ENCODE measurements at places on chromosomes 2 and 18. TPM values are rescaled to one million over a fixed set of nuclear protein-coding genes. Genes with fewer than 3 reads are reported as not detected.

- no peaks in the 10 kb centered on the region for H3K4me1 ChIP-seq
- no peak overlapping the region for H3K4me3 ChIP-seq
- no peaks in the 10 kb centered on the region for H3K27me3 ChIP-seq
- no peak overlapping the region for H3K27ac ChIP-seq
Observed at GRCh38 chr2:236547725-236548124, 21.9 kb upstream of the ACKR3 start.

- no peak overlapping the region for H3K4me3 ChIP-seq
- H3K36me3 ChIP-seq: no peaks in the 10 kb centered on the region
- H3K27me3 ChIP-seq: no peaks in the 10 kb centered on the region
Observed at GRCh38 chr2:221034973-221035372, 537.1 kb downstream of the EPHA4 start.

DNA sequence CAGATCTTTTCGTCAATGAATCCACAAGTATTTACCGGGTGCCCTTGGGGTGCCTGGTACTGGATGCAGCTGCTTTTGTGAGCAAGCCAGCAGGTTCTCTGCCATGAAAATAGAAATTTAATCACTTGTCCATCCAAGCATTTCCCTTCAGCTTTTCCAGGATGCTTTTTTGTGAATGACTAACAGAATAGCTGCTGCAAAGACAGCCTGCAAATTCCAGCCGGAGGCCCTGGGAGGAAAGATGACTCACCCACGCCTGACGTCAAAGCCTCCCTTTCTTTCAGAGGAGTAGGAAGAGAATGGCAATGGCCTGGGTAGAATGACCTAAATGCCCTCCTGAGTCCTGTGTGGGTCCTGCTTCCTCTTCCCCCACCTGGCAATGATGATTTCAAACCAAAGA lies 111.9 kb downstream of the AP1S3 start:
- DNase-seq: no peak
- H3K4me1 ChIP-seq: no peaks in the 10 kb centered on the region
- H3K27me3 ChIP-seq: no peaks in the 10 kb centered on the region
- no peaks in the 10 kb centered on the region for H3K36me3 ChIP-seq
- H3K27ac ChIP-seq: no peak overlapping the region
- no peak overlapping the region for H3K4me3 ChIP-seq

DNA sequence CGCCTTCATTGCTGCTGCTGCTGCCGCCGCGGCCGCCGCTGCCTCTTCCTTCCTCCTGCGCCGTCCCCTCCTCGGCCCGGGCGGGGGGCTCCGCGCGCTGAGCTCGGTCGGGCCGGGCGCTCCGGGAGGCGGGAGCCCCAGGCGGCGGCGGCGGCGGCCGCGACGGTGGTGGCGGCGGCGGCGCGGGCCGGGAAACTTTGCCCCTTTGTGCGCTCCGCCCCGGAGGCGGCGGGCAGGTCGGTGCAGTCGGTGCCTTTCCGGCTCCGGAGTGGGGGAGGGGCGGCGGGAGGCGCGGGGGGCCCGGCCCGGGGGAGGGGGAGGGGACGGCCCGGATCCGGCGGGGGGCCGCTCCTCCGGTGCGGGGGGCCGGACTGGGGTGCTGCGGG lies 205 bp downstream of the TET3 start:
- no peak overlapping the region for H3K4me3 ChIP-seq
- H3K27ac ChIP-seq: no peak overlapping the region
- no peaks in the 10 kb centered on the region for H3K36me3 ChIP-seq
- H3K4me1 ChIP-seq: peaks cover 63% of the 10 kb centered on the region
- H3K27me3 ChIP-seq: no peaks in the 10 kb centered on the region

- no peak for DNase-seq
- no peaks in the 10 kb centered on the region for H3K27me3 ChIP-seq
- H3K4me1 ChIP-seq: no peaks in the 10 kb centered on the region
- H3K36me3 ChIP-seq: peaks cover 9% of the 10 kb centered on the region
- H3K27ac ChIP-seq: no peak overlapping the region
Observed at GRCh38 chr18:26046419-26047077, 43.9 kb downstream of the SS18 start.

GRCh38 chr2:241001413-241002274 lies 3.2 kb downstream of the SNED1 start:
- no peaks in the 10 kb centered on the region for H3K36me3 ChIP-seq
- H3K27me3 ChIP-seq: no peaks in the 10 kb centered on the region
- peaks cover 43% of the 10 kb centered on the region for H3K4me1 ChIP-seq
- no peak overlapping the region for H3K4me3 ChIP-seq
- no peak overlapping the region for H3K27ac ChIP-seq

- no peaks in the 10 kb centered on the region for H3K4me1 ChIP-seq
- no peak for DNase-seq
- no peaks in the 10 kb centered on the region for H3K36me3 ChIP-seq
- H3K27ac ChIP-seq: no peak overlapping the region
- H3K4me3 ChIP-seq: no peak overlapping the region
Observed at GRCh38 chr2:173456960-173457359, 102.3 kb downstream of the CDCA7 start.

- peak overlapping the region; percentile 44 for H3K27ac ChIP-seq
- DNase-seq: no peak
- H3K36me3 ChIP-seq: no peaks in the 10 kb centered on the region
- no peaks in the 10 kb centered on the region for H3K27me3 ChIP-seq
- peaks cover 29% of the 10 kb centered on the region for H3K4me1 ChIP-seq
Observed at GRCh38 chr2:176383836-176384442, 114.7 kb downstream of the MTX2 start.

- no peak for DNase-seq
- peak overlapping the region; percentile 91 for H3K27ac ChIP-seq
- peaks cover 9% of the 10 kb centered on the region for H3K4me1 ChIP-seq
- no peaks in the 10 kb centered on the region for H3K27me3 ChIP-seq
Observed at GRCh38 chr2:96538487-96539214, 2.1 kb downstream of the ARID5A start.

GRCh38 chr2:120552800-120553481 lies 182.7 kb upstream of the GLI2 start:
- peak overlapping the region; percentile 78 for H3K27ac ChIP-seq
- no peaks in the 10 kb centered on the region for H3K36me3 ChIP-seq
- no peaks in the 10 kb centered on the region for H3K27me3 ChIP-seq
- H3K4me3 ChIP-seq: no peak overlapping the region
- peaks cover 33% of the 10 kb centered on the region for H3K4me1 ChIP-seq
- peak; percentile 79 for DNase-seq

GRCh38 chr2:65025453-65026123 lies 30.6 kb upstream of the CEP68 start:
- H3K4me3 ChIP-seq: no peak overlapping the region
- peaks cover 19% of the 10 kb centered on the region for H3K4me1 ChIP-seq
- DNase-seq: no peak
- H3K27me3 ChIP-seq: no peaks in the 10 kb centered on the region
- no peak overlapping the region for H3K27ac ChIP-seq

- H3K27me3 ChIP-seq: no peaks in the 10 kb centered on the region
- peaks cover 9% of the 10 kb centered on the region for H3K36me3 ChIP-seq
- no peak overlapping the region for H3K4me3 ChIP-seq
- H3K4me1 ChIP-seq: no peaks in the 10 kb centered on the region
- DNase-seq: no peak
Observed at GRCh38 chr2:232971744-232972143, 41.3 kb downstream of the NGEF start.

GRCh38 chr2:240512666-240513535 lies 44.9 kb downstream of the ANKMY1 start:
- H3K4me1 ChIP-seq: no peaks in the 10 kb centered on the region
- peak; percentile 26 for DNase-seq

- no peaks in the 10 kb centered on the region for H3K4me1 ChIP-seq
Observed at GRCh38 chr2:54158311-54158710, 42.9 kb downstream of the ACYP2 start.

DNA sequence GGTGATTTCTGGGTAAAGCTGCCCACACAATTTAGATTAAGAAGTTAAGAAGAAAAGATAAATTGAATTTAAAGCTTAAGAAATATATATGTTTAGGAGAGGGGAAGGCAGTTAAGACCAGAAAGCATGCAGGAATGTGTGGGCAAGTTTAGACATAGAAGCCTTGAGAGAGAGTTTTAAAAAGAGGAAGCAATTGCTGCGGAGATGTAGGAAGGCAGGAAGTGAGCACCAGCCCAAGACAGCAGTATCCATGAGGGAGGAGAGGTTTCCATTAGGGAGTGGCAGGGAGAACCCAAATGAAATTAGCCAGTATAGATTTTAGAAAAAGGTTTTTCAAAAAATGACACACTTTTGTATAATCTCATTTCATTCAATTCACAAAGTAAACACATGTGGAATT lies 24.3 kb downstream of the DSC2 start:
- H3K36me3 ChIP-seq: peaks cover 20% of the 10 kb centered on the region
- no peak overlapping the region for H3K27ac ChIP-seq
- H3K27me3 ChIP-seq: no peaks in the 10 kb centered on the region
- no peaks in the 10 kb centered on the region for H3K4me1 ChIP-seq
- no peak for DNase-seq
- H3K4me3 ChIP-seq: no peak overlapping the region

- peak; percentile 32 for DNase-seq
- no peaks in the 10 kb centered on the region for H3K4me1 ChIP-seq
- H3K36me3 ChIP-seq: no peaks in the 10 kb centered on the region
- no peak overlapping the region for H3K4me3 ChIP-seq
Observed at GRCh38 chr2:8424997-8425900, 256.6 kb upstream of the ID2 start.

DNA sequence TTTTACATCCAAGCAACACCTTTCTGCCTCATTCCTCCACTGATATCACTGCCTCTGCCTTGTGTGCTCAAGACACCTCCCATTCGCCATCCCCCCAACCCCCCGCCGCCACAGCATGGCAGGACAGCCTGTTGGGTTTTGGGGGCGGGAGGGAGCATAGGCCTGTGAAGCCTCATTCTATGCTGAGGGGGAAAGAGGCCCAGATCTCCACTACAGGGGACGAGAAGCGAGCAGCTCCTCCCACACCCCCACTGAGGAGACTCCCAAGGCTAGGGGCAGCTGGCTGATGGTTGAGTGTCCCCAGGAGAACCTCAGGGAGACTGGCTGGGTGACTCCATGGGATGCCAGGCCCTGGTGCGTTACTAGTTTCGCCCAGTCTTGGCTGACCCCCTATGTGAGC lies 214.3 kb upstream of the SIX2 start:
- no peak overlapping the region for H3K27ac ChIP-seq
- H3K36me3 ChIP-seq: no peaks in the 10 kb centered on the region
- H3K27me3 ChIP-seq: no peaks in the 10 kb centered on the region

- no peak overlapping the region for H3K27ac ChIP-seq
- H3K4me3 ChIP-seq: no peak overlapping the region
- no peak for DNase-seq
- no peaks in the 10 kb centered on the region for H3K27me3 ChIP-seq
- H3K4me1 ChIP-seq: no peaks in the 10 kb centered on the region
Observed at GRCh38 chr2:222169346-222169745, 129.5 kb downstream of the PAX3 start.

- no peaks in the 10 kb centered on the region for H3K27me3 ChIP-seq
- peak overlapping the region; percentile 27 for H3K4me3 ChIP-seq
- peaks cover 37% of the 10 kb centered on the region for H3K4me1 ChIP-seq
- DNase-seq: no peak
- no peaks in the 10 kb centered on the region for H3K36me3 ChIP-seq
- H3K27ac ChIP-seq: peak overlapping the region; percentile 96
Observed at GRCh38 chr2:234880551-234881211, 71.1 kb upstream of the SH3BP4 start.

- H3K36me3 ChIP-seq: no peaks in the 10 kb centered on the region
- H3K4me1 ChIP-seq: no peaks in the 10 kb centered on the region
- no peak for DNase-seq
Observed at GRCh38 chr2:121866789-121867188, 111.3 kb downstream of the TSN start.

- no peak for DNase-seq
- H3K27ac ChIP-seq: no peak overlapping the region
- no peaks in the 10 kb centered on the region for H3K27me3 ChIP-seq
- no peaks in the 10 kb centered on the region for H3K36me3 ChIP-seq
- no peaks in the 10 kb centered on the region for H3K4me1 ChIP-seq
Observed at GRCh38 chr2:127142663-127143630, 36.0 kb upstream of the BIN1 start.

DNA sequence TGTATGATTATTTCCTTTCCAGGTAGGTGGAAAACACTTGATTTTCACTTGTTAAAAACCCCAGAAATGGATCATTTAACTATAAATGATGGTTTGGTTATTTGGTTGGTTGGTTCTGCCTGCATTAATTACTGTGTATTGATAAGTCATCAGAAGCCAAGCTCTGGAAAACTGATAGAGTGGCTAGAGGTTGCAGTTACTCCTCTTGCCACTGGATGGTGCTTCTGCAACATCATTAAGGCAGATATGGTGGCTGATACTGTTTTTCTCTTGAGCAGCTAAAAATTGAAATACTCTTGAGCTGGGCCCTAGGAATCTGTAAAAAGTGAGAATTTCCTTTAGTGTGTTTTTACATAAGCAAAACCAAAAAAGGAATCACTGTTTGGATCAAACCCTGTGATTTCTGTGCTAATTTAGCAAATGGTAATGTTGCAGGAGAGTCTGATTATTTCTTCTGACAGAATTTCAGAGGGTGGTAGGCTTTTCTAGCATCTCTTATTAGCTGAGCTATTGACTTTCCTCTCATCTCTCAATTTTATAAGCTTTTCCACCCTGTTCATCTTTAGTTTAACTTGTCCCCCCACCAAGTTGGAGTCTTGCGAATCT lies 54.3 kb downstream of the RAB10 start:
- H3K36me3 ChIP-seq: no peaks in the 10 kb centered on the region
- no peak overlapping the region for H3K4me3 ChIP-seq
- H3K4me1 ChIP-seq: peaks cover 3% of the 10 kb centered on the region
- no peaks in the 10 kb centered on the region for H3K27me3 ChIP-seq
- no peak overlapping the region for H3K27ac ChIP-seq

- H3K36me3 ChIP-seq: no peaks in the 10 kb centered on the region
- H3K4me1 ChIP-seq: no peaks in the 10 kb centered on the region
- DNase-seq: no peak
- H3K4me3 ChIP-seq: no peak overlapping the region
- no peak overlapping the region for H3K27ac ChIP-seq
Observed at GRCh38 chr18:37578886-37579513, 13.4 kb upstream of the CELF4 start.

TXNDC2 gene
- 0.09 TPM for total RNA-seq

CRYBA2 gene
- not detected for total RNA-seq

HOXD8 gene
- total RNA-seq: 0.19 TPM

TPGS2 gene
- total RNA-seq: 20.2 TPM

NYAP2 gene
- total RNA-seq: not detected

CENPA gene
- total RNA-seq: 14.4 TPM

Measured in liver (tissue), 10 donors.